ENCODE measurements at places on chromosomes 4 and X.

GRCh38 chrX:154002215-154002719 is 17.4 kb downstream of the IRAK1 start:
- no peak for DNase-seq

GRCh38 chrX:139083191-139083590 is 371.7 kb upstream of the FGF13 start:
- DNase-seq, result no peak

DNA sequence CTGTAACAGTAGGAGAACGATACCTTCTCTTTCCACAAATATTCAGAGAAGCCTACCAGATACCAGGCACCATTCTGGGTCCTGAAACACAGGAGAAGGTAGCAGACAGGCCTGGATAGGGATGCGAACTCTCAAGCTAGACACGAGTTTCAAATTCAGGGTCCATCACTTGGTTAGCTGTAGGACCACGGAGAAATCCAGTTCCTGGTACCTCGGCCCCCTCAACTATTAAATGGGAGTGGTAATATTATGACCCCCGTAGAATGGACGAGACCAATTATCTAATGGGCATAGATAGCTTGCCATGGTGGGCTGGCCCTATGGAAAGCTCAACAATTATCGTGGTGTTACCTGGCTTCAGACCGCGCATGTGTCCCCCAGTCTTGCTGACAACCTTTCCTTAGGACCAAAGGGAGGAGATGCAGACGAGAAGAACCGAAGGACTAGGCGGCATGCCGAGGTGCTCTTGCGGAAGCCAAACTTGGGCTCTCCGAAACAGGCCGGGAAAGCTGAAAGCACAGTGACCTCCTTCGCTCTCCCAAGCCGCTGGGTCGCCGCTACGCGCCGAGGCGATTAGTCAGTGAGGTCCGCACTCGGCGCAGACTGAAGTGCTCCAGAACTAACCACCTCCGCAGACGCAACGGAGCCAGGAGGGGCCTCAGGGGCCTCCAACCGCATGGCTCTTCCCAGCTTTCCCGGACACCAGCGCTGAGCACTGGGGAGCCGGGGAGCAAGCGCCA is 19.6 kb downstream of the NKX3-2 start:
- no peak for DNase-seq

DNA sequence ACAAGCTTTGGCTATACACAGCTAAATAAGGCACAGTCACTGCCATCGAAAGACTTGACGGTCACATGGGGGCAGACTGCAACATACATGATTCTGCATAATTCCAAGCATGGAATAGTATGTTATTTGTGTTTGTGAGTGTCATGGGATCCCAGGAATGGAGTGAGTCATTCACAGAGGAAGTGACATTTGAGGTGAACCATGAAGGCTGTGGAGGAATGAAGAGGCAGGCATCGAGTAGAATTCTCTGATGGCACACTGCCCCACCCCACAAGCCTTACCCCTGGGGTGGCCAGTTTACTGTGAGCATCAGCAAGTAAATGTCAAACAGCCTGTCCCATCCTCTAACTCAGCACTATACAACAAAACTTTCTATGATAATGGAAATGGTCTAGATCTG is 619.7 kb downstream of the MID1IP1 start:
- DNase-seq, result no peak

- DNase-seq, result no peak
Measured at GRCh38 chrX:98338544-98338943, 1454.8 kb downstream of the RPA4 start.

DNA sequence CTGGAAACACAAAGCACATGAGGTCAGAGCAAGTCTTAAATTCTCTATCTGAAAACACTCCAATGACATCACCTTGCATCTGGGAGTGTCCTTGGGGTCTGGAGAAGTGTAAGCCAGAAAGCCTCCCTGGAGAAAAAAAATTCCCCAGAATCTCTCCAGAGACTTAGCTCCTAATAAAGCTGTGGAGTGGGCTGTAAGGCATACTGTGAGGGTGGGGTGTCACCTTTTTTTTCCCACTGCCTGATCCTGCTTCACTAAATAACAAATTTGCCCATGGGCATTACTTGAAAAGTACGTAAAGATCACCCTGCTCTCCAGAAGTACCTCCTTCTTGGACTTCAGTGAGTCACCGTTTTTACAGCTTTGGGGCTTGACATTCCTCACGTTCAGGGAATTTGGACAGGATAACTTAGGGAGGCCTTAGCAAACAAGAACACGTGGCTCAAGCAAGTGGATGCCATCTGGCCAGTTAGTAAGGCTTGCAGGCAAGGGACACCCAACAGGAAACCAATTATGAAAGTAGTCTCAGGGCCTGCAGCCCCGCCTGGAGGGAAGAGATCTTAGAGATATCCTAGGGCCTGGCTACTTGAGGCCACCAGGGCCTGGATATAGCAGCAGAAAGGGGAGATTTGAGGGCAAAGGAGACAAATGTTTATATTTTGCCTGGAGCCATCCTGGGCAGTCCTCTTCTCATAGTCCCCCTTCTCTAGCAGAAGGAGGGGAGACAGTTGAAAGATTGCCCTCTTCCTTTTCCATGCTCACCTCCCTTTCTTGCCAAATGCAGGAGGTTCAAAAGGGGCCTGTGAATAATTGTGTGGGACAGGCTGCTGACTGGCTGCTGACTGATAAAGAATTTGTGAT is 60.1 kb upstream of the PLAC1 start:
- no peak for DNase-seq

GRCh38 chr4:33054656-33055196 is 2334.6 kb downstream of the PCDH7 start:
- no peak for DNase-seq

DNA sequence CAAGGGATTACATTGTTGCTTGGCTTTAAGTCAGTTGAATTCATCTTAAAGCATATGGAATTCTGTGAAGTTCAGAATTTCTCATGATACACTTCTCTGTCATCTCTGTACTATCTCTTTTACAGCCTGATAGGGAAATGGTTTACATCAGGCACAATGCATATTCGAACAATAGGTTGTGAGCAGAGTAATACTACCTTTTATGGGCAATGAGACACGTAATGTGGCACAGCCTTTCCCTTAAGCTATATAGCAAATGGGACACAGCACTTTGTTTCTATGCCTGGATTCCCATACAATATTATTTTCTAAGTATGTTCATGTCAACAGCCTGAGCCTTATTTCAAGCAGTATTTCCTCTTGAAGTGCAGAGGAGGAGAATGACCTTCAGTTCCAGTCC is 58.4 kb downstream of the SYNPO2 start:
- DNase-seq, result no peak

GRCh38 chr4:2408401-2408958 is 10.0 kb downstream of the ZFYVE28 start:
- DNase-seq, result no peak

GRCh38 chr4:40132816-40133215 is 64.0 kb upstream of the RHOH start:
- no peak for DNase-seq

GRCh38 chrX:71626576-71626975 is 8.3 kb upstream of the CXCR3 start:
- DNase-seq, result no peak

DNA sequence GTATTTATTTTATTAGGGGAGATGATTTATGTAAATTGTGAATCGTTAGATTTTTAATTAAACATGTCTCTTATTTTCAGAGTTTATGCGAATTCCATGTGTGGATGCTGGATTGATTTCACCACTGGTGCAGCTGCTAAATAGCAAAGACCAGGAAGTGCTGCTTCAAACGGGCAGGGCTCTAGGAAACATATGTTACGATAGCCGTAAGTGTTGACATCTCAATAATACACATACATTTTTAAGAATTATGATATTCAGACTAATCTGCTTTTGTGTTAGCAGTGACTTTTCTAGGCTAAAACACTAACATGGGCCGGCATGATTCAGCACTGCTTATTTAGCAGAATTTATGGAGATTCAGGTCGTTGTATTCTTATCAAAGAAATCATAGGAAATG is 91.2 kb downstream of the RAP1GDS1 start:
- no peak for DNase-seq

DNA sequence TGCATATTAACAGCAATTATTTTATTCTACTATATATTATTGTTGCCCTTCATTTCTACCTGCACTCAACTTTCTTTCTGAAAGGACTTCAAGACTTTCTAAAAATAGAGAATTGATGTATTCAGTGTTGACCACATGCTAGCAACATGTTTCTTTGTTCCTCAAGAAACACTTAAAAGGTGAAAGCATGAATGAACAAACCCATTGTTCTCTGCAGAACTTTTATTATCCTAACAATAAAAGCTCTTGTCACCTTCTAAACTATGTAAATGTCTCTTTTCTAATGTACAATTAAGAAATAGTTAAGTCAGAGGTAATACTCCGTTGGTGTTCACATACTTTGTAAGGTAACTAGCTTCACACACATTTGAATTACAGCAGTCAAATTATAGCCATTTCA is 638.7 kb downstream of the FSTL5 start:
- no peak for DNase-seq

DNA sequence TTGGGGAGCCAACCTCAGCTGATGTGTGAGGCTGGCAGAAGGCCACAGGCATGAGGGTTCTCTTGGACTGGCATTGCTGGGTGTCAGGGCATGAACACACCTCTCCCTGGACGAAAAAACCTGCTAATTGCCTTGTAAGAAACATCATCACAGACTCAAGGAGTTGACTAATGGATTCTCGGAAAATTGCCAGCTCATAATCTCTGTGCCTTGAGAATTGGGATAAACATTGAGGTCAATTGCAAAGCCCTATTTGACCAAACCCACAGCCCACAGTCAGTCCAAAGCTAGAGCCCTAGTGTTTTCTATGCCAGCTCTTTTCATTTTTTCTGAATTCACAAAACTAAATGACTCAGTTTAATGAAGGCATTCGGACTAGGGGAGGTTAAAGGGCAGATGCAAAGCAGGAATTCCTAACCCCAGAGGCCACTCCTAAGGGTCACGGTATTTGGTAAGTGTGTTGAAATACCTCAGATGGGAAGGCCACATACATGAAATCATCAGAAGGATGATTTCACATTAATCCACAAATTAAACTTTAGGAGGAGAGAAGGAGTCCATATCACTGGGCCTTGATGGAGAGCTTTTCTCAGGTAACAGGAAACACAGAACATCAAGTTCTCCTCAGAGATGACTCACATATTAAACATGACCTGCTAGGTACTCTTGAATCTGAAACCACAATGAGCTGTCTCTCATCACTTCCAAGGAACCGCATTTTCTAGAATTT is 39.0 kb upstream of the RASL11B start:
- DNase-seq, result no peak

DNA sequence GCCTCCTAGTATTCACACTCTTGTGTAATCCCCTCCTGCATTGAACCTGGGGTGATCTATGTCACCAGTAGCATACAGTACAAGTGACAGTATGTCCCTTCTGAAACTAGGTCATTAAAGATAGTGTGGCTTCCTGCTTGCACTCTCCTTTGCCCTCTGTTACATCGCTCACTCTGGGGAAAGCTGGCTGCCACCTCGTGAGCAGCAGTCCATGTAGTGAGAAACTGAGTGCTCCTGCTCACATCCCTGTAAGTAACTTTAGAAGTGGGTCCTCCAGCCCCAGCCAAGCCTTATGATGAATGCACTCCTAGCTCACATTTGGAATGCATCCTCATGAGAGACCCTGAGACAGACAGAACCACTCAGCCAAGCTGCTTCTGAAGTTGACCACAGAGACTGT is 89.8 kb upstream of the TNIP3 start:
- DNase-seq, result peak; percentile 55

DNA sequence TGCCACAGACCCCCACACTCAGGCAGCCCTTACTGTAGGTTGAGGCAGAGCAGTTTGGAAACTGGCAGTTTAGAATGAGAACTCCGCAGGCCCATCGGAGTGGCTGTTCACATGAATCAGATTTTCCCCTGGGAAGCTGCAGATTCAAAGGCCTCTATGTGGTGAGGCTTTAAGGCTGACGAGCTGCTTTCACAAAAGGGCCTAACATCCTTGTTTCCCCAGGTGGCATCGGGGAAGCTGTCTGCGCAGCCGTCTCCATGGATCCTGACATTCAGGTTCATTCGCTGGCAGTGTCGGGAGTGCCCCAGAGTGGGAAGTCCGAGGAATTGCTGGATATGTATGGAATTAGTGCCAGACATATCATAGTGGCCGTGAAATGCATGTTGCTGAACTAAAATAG is 33.7 kb downstream of the TKTL1 start:
- DNase-seq, result no peak

DNA sequence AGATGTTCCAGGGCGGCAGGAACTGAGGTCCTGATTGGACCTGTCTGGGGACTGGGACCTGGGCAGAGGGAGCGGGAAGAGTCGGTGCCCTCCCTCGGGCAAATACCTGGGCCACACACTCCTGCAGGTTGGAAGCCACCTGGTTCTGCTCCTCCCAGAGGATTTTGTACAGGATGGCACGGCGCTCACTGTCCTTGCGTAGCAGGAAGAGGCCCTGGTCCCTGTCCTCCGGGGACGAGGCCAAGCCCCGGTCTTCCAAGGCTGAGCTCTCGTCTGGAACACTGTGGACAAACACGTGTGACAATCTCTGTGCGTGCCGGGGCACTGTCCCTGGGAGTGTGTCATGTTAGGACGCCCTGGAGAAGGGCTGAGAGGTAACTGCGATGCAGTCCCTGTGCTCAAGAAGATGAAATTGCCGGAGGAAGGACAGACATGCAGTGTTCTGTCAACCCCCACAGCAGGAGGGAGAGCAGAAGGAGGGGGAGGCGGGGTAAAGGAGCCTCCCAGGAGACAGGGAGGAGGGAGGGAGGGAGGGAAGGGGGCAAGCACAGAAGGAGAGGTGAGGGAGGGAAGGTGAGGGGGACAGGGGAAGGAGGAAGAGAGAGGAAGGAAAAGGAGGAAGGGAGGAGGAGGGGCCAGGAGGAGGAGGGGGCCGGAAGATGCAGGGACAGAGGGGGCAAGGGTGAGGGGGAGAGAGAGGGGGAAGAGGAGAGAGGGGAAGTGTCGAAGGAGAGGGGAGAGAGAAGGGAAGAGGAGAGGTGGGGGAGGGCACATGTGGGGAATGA is 29.0 kb downstream of the PDHA1 start:
- DNase-seq, result no peak

GRCh38 chr4:6463311-6464289 is 8.8 kb downstream of the PPP2R2C start:
- no peak for DNase-seq

GRCh38 chr4:119728185-119728584 is 99.6 kb upstream of the PDE5A start:
- DNase-seq, result no peak

- no peak for DNase-seq
Measured at GRCh38 chrX:55129361-55129760, 40.5 kb downstream of the PAGE2 start.

DNA sequence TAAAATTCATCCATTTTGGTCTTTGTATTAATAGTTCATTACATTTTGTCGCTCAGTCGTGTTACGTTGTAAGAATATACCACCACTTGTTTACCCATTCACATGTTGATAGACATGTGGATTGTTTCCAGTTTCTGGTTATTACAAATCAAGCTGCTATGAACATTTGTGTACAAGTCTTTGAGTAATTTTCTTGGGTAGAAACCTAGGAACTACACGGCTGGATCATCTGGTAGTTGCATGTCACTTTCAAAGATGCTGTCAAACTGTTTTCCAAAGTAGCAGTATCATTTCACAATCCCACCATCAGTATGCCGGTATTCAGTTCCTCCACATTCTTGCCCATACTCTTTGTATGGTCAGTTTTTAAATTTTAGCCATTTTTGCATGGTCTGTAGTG is 98.0 kb downstream of the GASK1B start:
- DNase-seq, result no peak

- no peak for DNase-seq
Measured at GRCh38 chr4:77701121-77701520, 95.5 kb downstream of the CXCL13 start.
